ENCODE measurements at places on chromosomes 6 and 20.

DNA sequence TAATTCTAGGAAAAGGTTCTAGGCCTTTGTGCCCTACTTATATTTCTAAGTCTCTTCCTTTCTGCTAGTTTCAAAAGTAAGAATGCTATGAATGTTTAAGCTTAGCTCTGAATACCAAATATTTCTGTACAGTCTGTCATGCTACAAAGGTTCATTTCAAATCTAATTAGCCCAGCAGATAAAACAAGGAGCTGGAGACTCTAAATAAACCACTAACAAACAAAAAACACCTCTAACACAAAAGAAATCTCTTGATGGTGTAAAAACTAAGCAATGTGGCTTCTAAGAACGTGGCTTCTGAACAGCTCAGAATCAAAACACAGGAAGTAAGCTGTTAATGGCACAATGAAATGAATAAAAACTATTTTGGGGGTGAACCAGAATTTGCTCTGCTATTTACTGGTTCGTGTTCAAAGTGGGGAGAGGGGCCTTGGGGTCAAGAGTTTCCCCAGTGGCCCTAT, 198.3 kb downstream of the BCAS1 start:
- no peak for DNase-seq

GRCh38 chr6:83594941-83595340, 82.6 kb downstream of the PRSS35 start:
- DNase-seq, result no peak

DNA sequence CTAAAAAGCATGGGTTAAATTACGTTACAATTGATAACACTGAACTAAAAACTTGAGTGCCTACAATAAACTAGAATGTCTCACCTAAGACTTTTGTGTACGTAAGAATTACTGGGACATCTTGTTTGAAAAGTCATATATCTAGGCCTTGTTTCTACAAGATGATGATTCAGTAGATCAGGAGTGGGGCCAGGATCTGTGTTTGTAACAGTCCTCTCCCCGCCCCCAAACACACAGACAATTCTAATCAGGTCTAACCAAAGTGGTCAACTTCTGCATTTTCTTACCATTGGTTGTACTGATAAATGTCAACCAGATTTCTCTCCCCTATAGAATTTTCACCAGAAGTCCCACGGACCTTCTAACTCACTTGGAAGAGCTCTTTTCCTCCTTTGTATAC, 56.9 kb downstream of the RAMACL start:
- DNase-seq, result no peak

- no peak for DNase-seq
These were observed 17.4 kb upstream of the LSM14B start for GRCh38 chr20:62104791-62105345.

DNA sequence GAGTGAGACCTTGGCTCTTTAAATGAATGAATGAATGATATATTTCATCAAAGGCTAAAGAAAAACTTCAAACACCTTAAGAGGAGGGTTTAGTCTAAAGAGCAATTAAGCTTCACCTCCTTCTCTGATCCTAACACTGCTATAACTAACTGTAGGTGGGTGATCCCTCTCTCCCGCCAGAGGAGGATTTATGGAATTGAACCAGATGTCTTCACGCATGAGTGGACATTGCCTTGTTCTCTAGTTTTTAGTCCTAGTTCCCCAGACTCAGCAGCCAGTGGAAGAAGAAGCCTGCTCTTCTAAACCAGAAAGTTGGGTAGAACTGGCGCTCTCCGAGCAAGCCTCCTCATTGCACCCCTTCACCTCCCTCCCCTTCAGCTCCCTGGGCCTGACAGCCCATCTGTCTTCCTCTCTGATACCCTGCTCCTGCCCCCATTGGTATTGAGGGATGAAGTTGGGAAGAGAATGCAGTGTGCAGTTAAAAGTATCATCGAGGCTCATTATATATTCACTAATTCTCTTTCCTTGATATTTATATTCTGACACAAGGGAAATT, 142.7 kb downstream of the ARID1B start:
- DNase-seq, result no peak

DNA sequence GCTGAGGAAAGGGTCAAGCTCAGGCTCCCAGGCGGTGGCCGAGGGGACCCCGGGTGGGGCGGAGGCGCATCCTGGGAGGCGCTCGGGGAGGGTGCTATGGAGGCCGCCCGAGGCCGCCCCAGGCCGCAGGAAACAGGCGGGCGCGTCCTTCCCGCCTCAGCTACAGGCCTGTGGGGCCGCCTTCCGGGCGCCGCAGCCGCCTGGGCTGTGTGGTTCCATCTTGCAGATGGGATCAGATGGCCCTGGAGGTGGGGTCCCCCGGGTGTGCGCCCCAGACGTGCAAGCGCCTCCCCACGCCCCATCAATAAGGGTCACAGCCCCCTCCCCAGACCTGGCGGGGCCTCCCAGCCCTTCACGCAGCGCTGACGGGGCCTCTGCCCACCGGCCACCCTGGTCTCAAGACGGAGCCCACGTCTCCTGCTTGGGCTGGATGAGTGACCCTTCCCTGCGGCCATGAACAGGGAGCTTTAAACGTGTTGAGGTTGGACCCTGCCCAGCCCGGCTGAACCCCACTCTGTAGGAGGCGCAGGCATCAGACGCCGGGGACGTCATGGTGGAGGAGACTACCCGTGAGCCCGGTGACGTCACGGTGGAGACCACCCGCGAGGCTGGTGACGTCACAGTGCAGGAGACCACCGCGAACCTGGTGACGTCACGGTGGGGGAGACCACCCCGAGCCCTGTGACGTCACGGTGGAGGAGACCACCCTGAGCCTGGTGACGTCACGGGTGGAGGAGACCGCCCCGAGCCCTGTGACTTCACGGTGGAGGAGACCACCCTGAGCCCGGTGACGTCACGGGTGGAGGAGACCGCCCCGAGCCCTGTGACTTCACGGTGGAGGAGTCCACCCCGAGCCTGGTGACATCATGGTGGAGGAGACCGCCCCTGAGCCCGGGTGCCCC, 267.0 kb downstream of the DLL1 start:
- DNase-seq, result no peak

- DNase-seq, result no peak
These were observed 189.4 kb downstream of the CD109 start for GRCh38 chr6:73885393-73885792.

All from GM12892 (cell line).